Activated CD4-positive, alpha-beta T cell treated with anti-CD3 and anti-CD28 coated beads, Interleukin-10, Interleukin-2, amounts not matched to agents 100 ng/mL and 50 ng/mL, durations not matched to agents 16 hours and 8 hours (primary cell): ENCODE measurements at places on chromosomes 2 and 18.

- no peak for DNase-seq
Measured at GRCh38 chr2:220460257-220460985, 833.0 kb downstream of the SLC4A3 start.

DNA sequence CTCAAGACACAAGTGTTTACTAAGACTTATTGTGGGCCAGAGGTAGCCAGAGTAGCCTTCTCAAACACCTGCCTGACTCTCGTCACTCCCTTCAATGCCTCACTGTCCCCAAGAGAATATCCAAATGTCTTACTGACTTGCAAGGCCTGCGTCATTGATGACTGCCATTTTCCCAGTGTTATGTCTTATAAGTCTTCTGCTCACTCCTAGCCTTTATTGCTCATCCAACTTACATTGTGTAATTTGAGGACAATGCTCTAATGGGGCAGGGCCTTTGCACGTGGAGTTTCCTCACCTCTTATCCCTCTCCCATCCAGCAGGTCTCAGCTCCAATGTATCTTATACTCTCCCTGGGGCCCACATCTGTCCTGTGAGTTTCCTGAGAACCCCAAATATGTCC, 10.1 kb upstream of the CD226 start:
- no peak for DNase-seq

DNA sequence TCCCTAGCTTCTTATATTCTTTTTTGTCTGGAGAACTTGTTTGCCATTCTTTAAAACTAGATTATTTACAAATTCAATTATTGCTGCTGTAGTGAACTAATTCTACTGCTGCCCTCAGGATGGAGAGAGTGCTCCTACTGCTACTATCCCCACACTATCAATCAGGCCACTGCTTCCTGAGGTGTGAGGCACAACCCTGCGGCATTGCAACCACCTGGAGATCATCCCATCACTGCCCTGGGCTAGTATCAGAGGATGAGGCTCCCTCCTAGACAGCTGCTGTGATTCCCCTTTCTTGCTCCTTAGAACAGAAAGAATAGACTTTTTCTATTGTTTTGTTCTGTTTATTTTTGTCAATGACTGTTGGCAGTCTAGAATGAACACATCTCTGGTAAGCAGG, 146.6 kb downstream of the CDH19 start:
- DNase-seq = no peak

DNA sequence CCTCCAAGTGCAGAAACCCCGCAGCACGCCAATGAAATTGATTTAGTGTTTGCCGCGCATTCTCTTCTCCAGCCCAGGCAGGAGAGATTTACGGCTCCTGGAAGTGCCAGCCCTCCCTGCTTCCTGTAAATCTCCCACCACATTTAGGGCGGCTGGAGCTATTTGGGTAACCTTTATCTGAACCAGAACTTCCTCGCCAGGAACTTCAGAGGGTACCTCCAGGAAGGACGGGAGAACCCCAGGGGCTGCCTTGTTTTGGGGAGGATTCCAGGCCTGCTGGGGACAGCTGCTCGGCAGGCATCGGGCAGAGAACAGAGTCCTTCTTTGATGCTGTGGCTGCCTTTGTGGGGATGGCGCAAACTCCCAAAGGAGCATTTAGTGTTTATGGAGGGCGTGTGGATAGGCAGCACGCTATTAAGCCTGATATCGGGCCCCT, 122.0 kb upstream of the MYCN start:
- DNase-seq = no peak

- DNase-seq = no peak
Measured at GRCh38 chr2:153644955-153645354, 166.4 kb upstream of the RPRM start.

DNA sequence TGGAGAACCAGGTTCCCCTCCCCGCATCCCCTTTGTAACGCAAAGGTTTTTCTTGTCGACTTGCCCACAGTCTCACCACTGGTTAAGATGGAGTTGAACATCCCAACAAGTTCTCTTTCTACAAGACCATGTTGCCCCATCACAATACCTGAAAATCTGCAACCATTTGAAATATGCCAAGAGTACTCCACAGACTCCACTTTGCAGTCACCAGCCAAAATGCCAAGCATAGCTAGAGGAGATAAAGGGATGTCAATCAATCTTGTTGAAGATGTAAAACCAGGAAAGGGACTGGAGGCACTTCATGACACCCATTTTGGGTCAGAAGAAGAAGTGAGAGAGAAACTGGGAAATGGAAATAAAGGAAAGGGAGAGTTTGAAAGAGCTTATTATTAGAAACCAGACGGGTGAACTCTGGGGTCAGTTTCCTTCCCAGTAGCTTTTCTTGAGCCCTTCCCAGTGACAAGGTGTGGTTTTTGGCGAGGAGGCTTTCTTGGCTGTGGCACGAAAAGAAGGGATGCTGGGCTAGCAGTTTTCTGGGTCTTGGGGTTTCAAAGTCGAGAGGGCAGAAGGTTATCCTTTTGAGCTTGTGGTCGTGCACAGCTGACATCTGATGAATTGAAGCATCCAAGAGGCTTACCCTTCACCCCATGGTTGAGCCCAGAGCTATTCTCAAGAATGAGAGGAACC, 79.3 kb downstream of the ACAA2 start:
- no peak for DNase-seq

- no peak for DNase-seq
Measured at GRCh38 chr18:12946549-12947284, 1.1 kb upstream of the SEH1L start.

- no peak for DNase-seq
Measured at GRCh38 chr18:48592540-48593171, 53.8 kb downstream of the CTIF start.

- no peak for DNase-seq
Measured at GRCh38 chr2:129761569-129762021, 217.9 kb upstream of the RAB6C start.

- DNase-seq = no peak
Measured at GRCh38 chr2:24832931-24833701, 39.9 kb downstream of the CENPO start.

- peak; percentile 37 for DNase-seq
Measured at GRCh38 chr2:33022989-33023727, 76.4 kb downstream of the LTBP1 start.

- no peak for DNase-seq
Measured at GRCh38 chr2:104812286-104812685, 41.6 kb upstream of the POU3F3 start.

DNA sequence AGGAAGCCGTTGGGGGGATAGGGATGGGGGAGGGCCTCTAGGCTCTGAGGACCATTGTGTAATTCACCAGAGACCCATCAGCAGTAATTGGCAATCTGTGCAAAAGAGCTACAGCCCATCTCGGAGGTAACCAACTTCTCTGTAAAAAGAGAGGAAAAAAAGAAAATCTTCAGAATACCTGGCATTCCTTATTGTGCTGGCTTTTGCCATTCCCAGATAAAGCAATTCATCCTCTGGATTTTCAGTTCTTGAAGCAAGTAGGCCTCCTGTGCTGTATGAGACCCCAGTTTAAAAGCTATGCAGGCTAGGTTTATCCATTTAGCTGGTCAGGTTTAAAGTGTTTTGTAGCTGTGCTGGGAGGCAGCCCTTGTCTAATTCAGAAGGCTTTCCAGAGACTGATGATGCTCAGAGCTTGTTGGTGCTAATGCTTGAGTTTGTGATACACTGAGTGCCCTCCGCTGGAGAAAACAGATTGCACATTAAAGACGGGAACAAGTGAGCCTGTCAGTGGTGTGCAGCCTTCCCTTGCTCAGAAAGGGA, at the start of gene LRRTM4:
TSS of gene LRRTM4 (minus strand) at position 446 of the 540 bp plus-strand sequence.
- no peak for DNase-seq

GRCh38 chr18:46555213-46555612, 101.8 kb downstream of the LOXHD1 start:
- DNase-seq = no peak

GRCh38 chr2:31886700-31887099, 124.1 kb downstream of the MEMO1 start:
- DNase-seq = peak; percentile 10

DNA sequence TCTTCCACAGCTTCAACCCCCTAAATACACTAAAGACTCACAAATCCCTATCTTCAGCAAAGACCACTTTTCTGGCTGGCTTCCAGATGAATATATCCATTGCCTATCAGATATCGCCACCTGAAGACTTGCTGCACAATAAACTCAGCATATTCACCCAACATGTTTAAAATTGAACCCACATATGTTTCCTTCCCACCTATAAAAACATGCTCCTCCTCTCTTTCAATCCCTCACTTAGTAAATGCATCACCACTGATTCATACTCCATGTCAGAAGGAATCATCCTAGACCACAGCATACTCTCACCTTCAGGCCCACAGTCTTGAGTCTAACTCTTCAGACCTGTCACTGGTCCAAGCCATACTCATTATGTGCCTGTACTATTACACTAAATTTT, 5.3 kb downstream of the SPC25 start:
- peak; percentile 15 for DNase-seq

- no peak for DNase-seq
Measured at GRCh38 chr18:35517715-35518114, 20.0 kb upstream of the INO80C start.

DNA sequence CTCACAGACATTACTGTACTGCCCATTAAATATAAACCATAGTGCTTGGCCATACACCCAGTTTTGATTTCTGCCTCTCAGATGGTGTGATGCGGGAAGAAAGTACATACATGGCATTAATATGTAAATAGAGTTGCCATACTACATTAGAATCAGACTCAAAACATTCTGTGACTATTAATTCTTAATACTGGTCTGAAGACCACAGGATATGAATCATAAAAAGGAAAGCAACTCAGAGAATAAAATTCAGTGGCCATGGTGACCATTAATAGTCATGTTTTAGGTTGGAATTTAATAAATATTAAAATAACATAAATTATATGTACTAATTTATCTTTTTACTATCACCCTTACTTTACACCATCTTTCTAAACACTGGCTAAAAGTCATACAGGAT, 33.0 kb upstream of the WDR75 start:
- no peak for DNase-seq

DNA sequence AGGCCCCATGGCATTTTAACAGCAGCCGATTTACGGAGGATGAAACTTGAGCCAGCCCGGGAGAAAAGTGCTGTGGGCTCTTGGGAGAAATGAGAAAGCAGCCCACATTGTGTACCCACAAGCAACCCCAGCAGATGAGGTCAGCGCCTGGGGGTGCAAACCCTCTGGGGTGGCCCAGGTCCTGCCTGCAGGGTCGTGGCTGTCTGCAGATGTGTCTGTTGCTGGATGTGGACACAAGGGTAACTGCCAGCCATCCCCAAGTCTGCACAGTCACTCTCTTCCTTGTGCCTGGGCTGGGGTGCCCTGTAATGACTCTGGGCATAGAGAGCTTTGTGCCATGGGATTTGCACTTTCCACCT, 170.8 kb downstream of the PRKCE start:
- DNase-seq = no peak

DNA sequence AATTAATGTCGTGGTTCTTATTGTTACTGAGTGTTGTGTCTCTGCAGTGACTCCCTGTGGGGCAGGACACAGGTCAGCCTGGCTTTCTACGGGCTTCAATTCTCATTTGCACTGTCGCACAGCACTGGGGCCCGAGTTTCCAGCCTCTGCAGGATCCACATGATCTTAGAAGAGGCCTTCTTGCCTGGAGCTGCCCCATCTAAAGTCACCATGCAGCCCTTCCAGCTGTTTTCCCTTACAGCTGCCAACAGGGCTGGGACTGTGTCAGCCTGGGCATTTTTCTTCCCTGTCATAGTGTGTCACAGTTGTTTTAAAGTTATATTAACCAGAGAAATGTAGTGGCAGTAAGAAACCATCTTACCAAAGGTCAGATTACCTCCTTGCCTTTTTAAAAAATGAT, 27.0 kb downstream of the FHL2 start:
- no peak for DNase-seq

- peak; percentile 59 for DNase-seq
Measured at GRCh38 chr2:148989882-148990493, 48.5 kb upstream of the LYPD6B start.

DNA sequence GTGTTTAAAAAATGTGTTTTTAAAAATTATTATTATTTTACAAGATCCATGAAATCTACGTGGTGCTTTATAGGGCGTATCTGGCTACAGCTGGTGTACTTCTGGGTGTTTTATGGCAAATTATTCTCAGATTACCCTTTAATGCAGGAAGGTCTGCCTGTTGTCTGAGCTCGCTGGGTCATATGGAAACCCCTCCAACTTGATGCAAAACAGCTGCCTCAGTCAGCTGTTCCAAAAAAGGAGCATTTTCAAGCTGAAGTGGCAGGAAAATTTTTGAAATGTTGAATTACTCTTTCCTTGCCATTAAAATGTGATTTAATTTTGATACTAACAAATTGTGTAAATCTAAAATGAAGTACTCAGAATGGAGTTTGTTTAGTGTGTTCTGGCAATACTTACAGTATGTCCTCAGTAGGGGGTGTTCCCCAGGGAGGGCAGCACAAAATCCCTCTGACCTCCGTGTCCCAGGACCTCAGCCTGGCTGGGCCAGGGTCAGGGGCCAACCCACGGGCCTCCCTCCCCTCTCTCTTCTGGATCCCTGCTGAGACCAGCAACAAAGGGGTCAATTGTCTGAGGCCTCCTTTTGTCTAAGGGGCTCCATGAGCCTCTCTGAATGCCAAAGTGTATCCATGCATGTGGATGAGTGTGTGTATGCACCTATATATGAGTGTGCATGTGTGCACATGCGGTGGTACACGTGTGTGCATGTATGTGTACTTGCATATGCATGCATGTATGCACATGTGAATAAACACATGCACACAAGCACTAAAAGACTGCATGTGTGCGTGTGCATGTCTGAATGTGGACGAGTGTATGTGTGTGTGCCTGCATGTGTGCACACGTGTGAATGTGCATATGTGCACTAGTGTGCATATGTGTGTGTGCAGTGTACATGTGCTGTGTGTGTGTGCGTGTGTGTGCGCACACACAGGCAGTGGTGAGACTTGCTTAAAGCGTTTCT, 105.4 kb downstream of the ACOXL start:
- no peak for DNase-seq

DNA sequence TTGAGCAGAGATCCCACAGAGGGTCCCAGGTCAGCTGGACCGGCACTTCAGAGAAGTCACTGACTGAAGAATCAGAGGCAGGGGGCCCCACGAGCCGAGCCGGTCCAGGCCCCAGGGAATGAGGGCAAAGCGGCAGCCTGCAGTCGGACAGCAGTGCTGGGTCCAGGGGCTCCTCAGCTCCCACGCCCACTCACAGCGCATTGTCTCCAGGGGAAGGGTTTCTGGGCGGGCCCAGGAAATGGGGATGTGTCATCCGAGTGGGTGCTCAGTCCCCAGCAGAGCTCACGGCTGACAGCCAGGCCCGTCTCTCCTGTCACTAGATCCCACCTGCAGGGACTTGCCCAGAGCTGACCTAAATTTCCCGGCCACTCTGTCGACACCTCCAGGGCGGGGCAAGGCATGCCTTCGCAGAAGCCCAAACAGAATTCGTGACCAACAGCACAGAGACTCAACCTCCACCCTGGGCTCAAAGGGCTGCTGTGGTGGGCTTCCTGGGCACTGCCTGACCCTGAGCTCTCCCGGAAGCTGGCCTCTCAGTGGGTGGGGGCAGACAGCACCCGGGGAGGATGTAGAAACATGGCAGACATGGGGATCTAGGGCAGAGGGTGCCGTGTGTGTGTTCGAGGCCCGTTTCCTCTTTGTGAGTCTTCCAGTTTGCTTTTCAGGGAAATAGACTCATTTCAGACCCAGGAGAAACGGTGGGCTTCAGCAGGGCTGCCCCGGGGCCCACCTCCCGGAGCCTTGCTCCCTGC, 42.1 kb upstream of the TAF1B start:
- peak; percentile 55 for DNase-seq
